ENCODE measurements at places on chromosomes 7 and 10. TPM values are rescaled to one million over a fixed set of nuclear protein-coding genes. Genes with fewer than 3 reads are reported as not detected.
A peak's percentile ranks its signal among the peaks of the same experiment; 100 is the strongest.

DNA sequence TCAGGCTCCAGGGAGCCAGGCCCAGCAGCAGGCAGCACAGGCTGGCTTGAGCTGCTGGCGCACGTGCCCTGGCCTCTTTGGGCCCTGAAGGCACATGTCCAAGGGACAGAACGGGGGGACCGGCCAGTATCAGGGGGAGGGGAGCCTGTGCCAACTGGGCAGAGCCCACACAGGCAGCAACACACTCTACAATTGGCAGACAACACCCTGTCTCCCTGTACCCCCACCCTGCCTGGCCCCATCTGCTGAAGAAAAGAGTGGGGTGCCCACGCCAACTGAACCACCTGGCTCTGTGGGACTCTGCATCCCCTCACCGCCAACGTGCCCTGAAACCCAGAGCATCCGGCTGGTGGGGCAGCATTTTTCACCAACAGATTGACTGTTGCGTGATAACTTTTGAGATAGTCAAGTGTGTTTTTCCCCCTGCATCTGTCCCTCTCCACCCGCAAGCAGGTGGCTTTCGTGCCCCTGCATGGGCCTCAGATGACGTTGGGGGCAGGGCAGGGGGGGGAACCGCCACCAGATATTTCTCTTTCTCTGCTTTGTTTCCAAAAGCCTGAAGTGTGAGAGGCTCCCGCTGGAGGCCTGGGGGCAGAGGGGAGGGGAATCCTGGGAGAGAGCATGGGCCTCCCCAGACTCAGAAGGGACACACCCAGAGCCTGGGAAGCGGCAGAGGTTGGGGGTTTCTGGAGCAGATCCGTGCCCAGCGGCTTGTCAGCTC, 21.8 kb downstream of the SLIT1 start:
- DNase-seq: no peak

GRCh38 chr10:47261121-47261520, 38.9 kb upstream of the GDF10 start:
- no peak for DNase-seq

DNA sequence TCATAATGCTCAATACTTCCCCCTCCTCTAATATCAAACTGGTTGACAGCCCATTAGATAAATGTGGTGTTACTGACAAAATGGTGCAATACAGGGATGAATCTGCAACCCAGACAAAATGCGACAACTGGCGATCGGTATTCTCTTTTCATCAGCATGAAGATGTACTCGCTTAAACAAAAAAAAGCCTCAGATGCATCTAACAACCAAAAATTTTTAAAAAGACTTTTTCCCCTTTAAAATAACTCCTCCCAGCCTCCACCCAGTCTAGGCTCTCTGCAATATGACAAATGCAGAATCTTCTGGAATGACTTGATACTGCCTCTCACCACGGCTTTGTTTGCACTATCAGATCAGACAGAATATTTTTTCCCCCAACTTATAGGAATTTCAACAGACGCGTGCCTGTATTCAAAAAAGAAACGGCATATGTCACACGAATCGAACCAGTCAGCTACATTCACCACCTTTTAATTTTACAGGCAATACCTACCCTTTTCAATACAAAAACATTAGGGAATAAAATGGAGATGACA, 1.2 kb downstream of the YWHAG start:
- DNase-seq: no peak

- DNase-seq: no peak
Observed at GRCh38 chr10:96703358-96703757, 17.0 kb downstream of the PIK3AP1 start.

DNA sequence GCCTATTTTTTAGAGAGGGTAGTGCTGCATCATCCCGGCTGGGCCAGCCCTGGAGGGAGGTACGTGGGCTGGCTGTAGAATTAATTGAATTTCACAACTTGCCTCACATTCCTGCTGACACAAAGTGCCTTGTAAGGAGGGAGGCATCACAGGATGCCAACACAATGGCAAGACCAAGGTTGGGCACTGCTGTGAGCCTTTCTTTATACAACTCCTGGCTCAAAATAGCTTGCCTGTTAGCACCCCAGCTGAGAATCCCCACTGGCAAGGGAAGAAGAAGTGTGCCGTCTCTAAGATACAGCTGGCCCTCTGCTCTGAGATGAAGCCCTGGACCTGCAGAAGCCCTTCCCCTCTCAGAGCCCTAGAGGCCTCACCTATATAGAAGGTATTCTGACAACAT, 873.9 kb downstream of the GRID1 start:
- DNase-seq: no peak

CDK5 gene
- total RNA-seq: 9.1 TPM

DNA sequence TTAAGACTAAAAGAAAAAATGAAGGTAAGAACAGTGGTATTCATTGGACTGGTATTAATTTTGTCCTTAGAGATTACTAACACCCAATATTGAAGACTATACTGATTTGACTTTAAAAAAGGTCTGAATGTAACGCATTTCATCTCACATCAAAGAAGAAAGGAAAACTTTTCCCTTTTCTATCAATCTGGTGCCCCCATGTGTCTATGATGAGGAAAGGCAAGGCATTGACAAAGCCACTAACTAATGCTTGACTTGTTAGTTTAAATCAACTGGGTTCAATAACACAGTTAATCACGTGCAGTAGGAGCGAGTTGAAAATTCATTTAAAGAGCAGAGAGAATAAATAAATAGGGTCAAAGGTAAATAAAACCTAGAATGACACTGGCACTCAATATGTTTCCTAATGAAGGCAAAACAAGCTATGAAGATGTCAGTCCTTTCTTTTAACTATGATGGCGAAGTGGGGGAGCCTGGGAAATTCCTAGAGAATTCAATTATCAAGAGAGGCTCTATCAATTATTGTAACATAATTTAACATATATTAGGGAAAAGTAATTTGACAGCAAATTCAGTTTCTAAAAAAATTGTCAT, 180.9 kb downstream of the ANK3 start:
- no peak for DNase-seq

PAOX gene
- total RNA-seq: 7.0 TPM

PPP1R17 gene
- total RNA-seq: not detected

NYAP1 gene
- total RNA-seq: 0.41 TPM

DNA sequence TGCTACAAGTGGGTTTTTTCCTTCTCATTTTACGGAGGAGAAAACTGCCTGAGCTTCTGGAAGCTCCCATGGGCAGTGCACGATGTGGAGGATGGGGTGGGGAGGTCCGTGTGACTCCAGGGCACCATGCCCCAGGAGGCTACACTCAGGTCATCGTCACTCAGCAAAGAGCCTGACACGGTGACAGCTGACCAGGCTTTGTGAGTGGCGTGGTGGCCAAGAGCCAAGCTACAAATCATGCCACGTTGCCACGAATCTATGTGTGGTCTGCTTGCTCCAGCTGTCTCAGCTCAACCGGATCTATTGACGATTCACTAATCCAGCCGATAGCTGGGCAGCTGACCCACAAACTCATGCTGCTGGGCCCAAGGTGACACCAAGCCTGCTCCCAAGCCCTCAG, 27.6 kb upstream of the C10orf71 start:
- DNase-seq: no peak

DNA sequence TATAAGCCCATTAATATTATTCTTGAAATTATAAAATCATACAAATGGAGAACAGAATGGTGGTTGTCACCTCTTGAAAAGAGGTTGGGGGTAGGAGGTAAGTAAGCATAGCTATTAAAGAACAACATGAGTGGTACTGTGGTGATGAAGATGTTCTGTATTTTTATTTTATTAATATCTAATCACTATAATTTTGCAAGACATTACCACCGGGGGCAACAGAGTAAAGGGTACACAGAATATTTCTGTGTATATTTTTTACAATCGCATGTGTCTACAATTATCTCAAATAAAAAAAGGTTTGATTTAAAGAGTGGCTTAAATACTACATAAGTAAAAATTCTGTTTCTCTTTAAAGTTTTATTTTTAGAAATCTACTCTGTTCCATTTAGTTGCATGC, 557.8 kb downstream of the NXPH1 start:
- DNase-seq: no peak

DNA sequence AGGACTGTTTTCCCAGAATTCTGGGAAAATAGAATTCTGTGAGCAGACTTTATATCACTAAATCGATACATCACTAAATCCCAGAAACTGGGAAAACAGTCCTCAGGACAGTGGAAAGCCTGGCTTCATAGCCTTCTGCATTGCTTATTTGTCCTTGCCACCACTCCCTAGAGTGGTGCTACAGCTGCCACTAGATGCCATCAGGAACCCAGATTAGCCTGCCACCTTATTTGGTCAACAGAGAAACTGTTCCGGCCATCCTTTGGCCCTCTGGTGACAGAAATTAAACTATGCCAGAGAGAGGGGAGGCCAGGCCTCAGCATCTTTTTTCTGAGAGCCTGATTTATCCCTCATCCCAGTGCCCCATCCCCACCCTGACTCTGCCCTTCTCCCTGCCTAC, 19.6 kb upstream of the NFKB2 start:
- DNase-seq: no peak

DNA sequence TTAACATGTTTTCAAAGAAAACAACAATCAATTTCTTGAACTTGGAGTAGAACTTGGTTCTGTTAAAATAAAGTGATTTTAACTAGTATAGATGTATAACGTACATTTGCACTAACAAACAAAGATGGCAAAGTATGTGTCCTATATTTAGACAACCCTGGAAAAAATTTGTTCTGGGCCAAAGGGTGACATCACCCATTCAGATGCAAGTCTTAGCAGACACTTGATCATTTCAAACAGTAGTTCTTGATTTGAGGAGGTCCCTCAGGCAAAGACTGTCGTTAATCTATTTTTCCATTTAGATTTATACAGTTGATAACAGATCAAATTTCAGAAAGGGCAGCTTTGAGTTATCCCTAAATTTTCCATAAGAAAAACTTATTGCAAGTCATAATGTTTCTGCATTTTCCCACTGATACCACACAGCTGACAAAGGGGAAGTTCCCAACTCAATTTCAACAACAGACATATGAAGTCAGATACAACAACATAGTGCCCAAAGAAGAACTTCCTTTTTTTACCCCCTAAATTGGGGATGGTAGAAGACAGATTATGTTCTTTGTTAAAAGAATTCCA, 5.2 kb downstream of the NMT2 start:
- DNase-seq: no peak

GRCh38 chr7:48337012-48337621, 165.9 kb downstream of the ABCA13 start:
- no peak for DNase-seq

CYCS gene
- total RNA-seq: 94.3 TPM

GRCh38 chr10:45580371-45581215, 92.0 kb downstream of the ZFAND4 start:
- DNase-seq: no peak

- peak; percentile 13 for DNase-seq
Observed at GRCh38 chr7:45563401-45563800, 10.8 kb upstream of the ADCY1 start.

GJD4 gene
- not detected for total RNA-seq

- no peak for DNase-seq
Observed at GRCh38 chr10:57791546-57791945, 476.1 kb downstream of the IPMK start.

DNA sequence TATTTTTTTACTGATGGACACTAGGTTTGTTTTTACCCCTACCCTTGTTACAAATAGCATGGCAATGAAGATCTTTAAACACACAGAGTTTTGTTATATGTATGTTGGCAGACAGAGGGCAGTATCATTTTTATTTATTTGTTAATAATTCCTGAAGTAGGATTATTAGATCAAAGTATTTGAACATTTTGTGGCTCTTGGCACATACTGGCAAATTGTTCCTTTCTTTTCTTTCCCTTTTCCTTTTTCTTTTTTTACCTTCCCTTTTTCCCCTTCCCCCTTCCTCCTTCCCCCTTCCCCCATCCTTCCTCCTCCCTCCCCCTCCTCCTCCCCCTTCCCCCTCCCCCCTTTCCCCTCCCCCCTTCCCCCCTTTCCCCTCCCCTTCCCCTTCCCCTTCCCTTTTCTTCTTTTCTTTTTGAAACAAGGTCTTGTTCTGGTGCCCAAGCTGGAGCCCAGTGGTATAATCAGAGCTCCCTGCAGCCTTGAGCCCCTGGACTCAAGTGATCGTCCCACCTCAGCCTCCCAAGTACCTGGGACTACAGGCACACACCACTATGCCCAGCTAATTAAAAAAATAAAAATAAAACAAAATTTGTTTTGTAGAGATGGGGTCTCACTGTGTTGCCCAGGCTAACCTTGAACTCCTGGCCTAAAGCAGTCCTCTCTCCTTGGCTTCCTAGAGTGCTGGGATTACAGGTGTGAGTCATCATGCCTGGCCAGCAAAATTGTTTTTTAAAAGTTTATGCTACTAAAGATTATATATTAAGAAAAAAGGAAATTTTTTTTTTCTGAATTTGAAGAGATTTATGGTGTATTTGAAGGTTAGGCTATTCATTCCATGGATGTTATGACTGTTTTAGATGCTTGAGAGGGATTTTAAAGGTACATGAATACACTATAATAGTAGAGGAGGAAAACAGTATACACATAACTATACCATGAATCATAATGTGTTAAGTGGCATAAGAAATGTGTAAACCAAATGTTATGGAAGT, 39.3 kb downstream of the SEPTIN7 start:
- DNase-seq: no peak

FEZF1 gene
- not detected for total RNA-seq

GRCh38 chr10:122648599-122649428, 50.8 kb downstream of the C10orf120 start:
- peak; percentile 64 for DNase-seq

PAPOLB gene
- total RNA-seq: 0.06 TPM

MKI67 gene
- total RNA-seq: 2.4 TPM

DNA sequence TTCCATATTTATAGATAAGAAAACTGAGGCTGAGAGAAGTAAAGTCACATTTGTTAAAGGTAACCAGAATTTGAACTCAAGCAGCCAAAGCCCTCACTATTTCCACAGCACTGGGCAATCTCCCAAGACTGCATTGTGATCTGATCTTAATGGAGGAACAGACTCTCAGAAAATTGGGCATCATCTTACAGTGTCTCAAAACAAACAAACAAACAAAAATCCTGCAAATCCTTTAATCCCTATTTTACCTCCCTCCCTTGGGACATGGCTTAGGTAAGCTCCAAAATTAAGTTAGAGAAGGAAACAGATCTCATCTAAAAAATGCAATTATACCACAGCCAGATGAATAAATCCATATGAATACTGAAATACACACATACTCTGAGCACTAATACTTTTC, 57.5 kb downstream of the FHIP2A start:
- no peak for DNase-seq

GSTO2 gene
- total RNA-seq: 22.3 TPM

DNA sequence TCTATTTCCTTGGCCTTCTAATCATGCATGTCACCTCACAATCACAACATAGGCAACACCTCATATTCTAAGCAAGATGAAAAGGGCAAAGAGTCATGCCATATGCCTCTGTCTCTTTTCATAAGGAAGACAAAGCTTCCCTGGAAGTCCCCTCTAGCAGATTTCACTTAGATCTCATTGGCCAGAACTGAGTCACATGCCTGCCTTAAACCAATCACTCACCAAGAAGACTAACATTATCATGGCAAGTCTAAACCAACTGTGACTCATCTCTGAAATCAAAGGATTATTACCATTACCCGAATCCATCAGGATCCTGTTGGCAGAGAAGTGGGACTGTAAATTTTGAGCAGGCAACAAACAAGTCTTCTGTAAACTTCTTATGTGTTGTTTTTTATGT, 27.8 kb downstream of the CAV1 start:
- no peak for DNase-seq

GRCh38 chr10:43204042-43204942, 62.6 kb downstream of the RASGEF1A start:
- DNase-seq: peak; percentile 54

GRCh38 chr10:77776487-77776886, 138.9 kb upstream of the KCNMA1 start:
- no peak for DNase-seq

- DNase-seq: no peak
Observed at GRCh38 chr10:80452069-80452468, 2.0 kb upstream of the TSPAN14 start.

PDE6C gene
- total RNA-seq: not detected

KLF14 gene
- not detected for total RNA-seq

Measured in kidney (tissue), 22 donors.